ENCODE measurements at places on chromosomes 2 and 18.
A peak's percentile ranks its signal among the peaks of the same experiment; 100 is the strongest.

GRCh38 chr2:236169741-236170589 lies 1.8 kb upstream of the GBX2 start:
- DNase-seq = no peak

DNA sequence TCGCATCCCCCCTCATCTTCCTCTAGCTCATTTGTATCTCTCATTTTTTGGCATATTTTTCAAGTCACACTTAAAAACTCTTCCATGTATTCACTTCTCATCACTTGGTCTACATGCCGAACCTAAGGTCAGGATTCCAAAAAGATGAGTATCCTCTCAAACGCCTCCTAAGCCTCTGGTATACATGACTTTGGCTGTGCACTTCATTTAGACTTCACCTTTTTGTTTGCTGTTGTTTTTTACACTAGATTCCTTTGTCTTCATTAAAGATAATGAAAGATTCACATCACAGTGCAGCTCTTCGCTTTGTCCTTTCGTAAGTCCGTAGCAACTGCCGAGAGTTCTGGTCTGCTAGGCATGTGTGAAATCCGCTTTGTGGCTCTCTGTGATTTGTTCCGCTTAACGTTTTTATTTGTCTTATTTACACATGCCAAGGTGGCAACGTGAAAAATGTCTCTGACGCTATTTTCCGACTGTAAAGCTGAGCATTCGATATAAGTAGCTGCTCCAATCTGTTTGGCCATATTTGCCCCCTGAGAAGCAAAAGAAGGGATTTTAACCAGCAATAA lies 17.7 kb downstream of the RND3 start:
- DNase-seq = no peak

- no peak for DNase-seq
Measured at GRCh38 chr2:121212661-121213325, 72.2 kb downstream of the TFCP2L1 start.

GRCh38 chr2:233418761-233419546 lies 64.7 kb downstream of the DGKD start:
- DNase-seq = peak; percentile 59

DNA sequence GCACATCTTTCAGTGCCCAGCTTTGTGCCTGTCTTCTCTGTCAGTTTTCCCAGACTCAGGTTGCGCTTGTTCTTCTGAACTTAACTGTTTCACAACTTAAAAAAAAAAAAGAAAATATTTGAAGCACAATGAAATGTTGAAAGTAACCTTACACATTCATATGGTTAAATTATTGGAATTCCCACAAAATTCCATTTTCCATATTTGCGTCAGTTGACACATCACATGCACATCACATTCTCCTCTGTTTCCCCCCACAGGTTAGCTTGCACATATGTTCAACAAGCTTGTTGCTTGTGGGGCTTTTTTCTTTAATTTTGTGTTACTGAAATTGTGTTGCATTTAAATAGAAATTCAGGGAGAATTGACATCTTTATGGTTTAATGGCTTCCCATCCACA lies 8.3 kb downstream of the MYO1B start:
- peak; percentile 69 for DNase-seq

DNA sequence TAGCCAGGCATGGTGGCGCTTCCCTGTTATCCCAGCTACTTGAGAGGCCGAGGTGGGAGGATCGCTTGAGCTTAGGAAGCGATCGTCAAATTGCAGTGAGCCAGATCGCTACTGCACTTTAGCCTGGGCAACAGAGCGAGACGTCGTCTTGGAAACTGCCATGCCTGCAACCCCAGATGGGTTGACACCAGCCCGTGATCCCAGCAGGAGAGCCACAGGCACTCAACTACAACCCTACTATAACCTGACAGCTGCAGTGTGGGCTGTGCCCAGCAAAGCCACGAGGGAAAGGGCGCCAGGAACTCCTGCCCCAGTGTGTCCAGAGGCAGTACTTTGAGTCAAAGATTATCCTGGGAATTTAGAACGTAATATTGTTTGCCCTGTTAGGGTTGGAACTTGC lies 85.6 kb downstream of the SS18 start:
- no peak for DNase-seq

GRCh38 chr18:63725682-63726480 lies 23.1 kb downstream of the SERPINB11 start:
- peak; percentile 30 for DNase-seq

DNA sequence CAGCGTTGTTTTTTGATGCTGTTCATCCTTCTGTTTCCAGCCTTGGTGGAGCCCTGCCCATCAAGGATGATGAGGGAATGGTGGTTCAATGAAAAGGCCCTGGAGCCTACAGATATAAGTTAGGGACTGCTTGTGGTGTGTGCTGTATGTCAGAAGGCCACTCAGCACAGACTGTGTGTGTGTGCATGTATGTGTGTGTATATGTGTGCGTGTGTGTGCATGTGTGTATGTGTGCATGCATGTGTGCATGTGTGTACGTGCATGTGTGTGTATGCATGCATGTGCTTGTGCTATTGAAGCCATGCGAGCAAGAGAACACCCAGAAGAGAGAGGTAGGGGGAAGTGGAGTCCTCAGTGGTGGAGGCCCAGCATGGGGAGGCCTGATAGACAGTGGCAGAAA lies 304.9 kb downstream of the CYP26B1 start:
- no peak for DNase-seq

GRCh38 chr2:133253793-133254192 lies 314.5 kb downstream of the NCKAP5 start:
- DNase-seq = no peak

DNA sequence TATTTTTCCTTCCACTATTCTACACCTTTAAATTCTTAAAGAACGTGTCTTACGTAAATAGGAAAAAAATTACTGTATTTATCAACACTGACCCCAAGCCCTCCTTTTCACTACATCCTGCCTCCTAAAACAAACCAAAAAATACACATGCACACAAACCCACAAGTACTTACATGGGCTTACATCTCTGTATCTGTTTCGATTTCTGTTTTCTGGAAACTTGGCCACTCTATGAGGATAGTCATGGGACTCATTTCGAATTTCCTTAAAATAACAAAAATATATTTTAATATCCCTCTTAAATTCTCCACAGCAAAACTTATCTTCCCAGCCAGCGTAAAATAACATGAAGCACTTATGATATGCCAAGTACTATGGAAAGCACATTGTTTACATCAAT lies 25.0 kb downstream of the PTPN2 start:
- DNase-seq = no peak

- DNase-seq = no peak
Measured at GRCh38 chr2:172389685-172390339, 37.6 kb upstream of the ITGA6 start.

GRCh38 chr2:128028668-128029054 lies 802 bp upstream of the SAP130 start:
- DNase-seq = no peak

DNA sequence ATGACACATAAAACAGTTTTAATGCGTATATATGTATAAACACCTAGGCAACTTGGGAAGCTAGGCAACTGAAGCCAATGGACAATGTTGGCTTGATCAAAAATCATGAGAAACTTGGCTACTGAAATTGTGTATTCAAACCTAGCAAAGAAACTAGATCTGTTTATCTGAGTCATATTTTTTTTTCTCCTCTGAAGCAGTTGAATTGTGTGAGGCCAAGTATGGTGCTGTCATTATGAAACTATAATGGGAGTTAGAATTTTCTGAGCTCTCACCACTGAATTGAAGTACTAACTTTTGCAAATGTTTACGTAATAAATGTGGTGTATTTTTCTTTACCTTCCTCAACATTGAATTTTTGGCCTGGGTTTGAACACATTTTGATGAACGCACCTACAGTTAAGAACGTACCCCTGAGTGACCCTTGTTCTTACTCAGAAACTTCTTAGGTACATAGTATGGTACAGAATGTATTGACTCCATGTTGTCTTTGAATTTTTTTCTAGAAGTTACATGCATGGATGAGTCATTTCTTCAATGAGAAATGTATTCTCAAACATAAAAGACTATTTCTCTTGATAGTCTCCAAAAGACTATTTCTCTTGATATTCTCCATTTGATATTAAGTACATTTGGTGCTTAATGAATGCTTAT lies 23.8 kb downstream of the CD28 start:
- DNase-seq = no peak

GRCh38 chr2:167925758-167926157 lies 321.6 kb downstream of the STK39 start:
- DNase-seq = no peak

GRCh38 chr2:168220965-168221819 lies 26.2 kb downstream of the STK39 start:
- peak; percentile 16 for DNase-seq

DNA sequence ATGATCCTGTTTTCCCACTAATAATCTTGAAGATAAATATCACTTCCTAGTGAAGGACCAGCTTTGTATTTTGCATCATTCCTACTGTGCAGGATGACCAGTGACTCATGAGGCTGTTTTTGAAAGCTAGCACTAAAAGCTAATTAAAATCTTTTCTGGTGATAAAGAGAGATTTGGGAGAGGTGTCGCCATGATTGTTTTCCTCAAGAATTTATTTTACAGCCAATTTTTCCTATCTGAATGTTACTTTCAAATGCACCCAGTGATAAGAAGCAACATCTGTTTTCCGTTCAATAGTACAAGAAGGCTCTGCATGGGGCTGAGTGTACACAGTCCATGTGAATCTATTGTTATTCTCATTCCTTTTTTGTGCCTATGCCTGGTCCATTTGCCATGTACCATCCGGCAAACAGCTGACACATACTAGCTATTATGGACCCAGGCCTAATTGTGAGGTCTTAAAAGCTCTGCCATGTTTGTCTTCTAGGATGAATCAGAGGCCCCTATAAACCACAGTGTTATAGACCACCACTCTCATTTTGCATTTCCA lies 28.4 kb downstream of the MEIS1 start:
- DNase-seq = peak; percentile 21

DNA sequence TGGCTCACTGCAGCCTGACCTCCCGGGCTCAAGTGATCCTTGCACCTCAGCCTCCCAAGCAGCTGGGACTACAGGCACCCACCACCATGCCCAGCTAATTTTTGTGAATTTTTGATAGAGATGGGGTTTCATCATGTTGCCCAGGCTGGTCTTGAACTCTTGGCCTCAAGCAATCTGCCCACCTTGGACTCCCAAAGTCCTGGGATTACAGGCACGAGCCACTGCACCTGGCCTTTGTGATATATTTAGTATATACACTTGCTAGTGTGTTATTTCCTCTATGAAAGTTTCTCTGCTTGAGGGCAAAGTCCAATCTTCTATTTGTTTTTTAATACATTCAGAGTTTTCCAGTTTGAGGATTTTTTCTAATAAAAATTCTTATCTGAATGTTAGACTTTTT lies 119.3 kb downstream of the GALNT3 start:
- no peak for DNase-seq

DNA sequence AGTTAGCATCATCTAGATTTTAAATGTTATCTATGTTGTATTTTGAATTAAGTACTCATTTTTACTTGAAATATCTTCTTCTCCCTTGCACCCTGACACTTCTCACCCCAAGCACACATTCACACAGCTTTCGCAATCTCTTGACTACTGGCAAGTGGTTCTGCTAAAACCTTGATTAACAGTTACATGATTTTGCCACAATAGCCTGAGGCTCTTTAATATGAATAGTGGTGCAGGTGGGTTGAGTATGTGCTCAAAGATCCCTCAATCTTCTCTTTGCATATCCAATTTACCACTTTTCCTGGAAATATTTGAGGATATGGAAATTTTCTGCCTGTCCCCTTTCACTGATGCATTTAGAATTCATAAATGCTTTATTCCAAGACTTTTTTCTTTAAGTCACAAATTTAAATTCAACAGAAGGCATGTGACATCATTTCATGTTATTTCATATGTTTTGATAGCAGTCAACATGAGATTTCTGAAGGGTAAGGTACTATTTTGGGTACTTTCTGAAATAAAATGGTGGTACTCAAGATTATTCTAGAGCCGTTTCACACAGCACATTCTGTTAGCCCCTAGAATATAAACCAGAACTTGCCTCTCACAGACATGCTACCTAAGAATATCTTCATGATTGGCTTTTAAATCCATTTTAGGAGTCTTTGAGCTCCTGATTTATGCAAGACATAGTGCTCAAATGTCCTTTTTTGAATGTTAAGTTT lies 339.7 kb downstream of the RPRM start:
- DNase-seq = no peak

DNA sequence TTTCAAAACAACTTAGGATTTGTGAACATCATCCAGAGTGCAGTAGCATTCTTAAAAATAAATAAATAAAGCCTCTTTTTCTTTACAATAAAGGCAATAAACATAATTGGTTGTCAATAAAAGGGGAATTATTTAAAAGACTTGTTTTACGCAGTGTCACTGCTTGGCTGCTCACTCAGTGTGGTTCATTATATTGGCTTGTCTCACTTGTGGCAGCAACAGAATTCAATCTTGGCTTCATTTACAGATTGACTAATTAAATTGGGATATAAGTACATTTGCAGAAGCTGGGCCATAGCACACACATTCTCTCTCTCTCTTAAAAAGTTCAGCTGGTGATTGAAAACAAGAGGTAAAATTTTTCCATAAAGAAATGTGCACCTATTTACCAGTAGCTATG lies 1027.6 kb downstream of the LRP1B start:
- no peak for DNase-seq

- no peak for DNase-seq
Measured at GRCh38 chr2:4745056-4745991, 946.9 kb upstream of the SOX11 start.

- no peak for DNase-seq
Measured at GRCh38 chr2:10814571-10815331, 2.2 kb upstream of the PDIA6 start.

GRCh38 chr2:95392730-95393455 lies 9.6 kb upstream of the FAHD2A start:
- no peak for DNase-seq

DNA sequence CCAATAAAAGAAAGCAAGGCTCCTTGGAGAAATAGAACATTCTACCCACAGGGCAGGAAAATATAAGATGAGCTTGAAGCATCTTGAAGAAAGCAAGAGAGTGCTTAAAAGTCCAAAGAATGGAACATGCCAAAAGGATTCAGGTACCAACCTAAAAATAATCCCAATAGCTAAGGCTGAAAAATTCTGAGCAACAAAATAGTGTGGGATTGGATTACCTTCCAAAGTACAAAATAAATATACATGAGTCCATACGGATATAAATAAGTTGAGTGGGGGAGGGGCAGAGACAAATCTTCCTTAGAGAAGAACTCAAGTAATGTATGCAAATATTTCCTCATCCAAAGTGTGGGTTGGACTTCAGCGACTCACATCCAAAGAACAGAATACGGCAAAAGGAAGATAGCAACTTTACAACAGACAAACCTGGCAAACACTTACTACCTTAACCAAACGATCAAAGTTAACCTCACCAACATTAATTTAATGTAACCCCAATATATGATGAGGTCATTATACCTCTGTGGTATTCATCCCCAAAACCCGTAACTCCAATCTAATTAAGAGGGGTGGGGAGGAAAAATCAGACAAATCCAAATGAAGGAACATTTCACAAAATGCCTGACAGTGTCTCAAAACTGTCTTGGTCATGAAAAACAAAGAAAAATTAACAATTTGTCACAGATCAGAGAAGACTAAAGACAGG lies 26.9 kb downstream of the MEMO1 start:
- peak; percentile 43 for DNase-seq

GRCh38 chr2:238285653-238286082 lies 2.7 kb downstream of the PER2 start:
- peak; percentile 72 for DNase-seq

Data from fibroblast of skin of right biceps (primary cell).